ENCODE measurements at places on chromosomes 1 and 21.

GRCh38 chr21:37758982-37759381 lies 157.3 kb downstream of the KCNJ6 start:
- DNase-seq, result no peak

GRCh38 chr1:75245239-75245638 lies 111.1 kb downstream of the LHX8 start:
- DNase-seq, result no peak

DNA sequence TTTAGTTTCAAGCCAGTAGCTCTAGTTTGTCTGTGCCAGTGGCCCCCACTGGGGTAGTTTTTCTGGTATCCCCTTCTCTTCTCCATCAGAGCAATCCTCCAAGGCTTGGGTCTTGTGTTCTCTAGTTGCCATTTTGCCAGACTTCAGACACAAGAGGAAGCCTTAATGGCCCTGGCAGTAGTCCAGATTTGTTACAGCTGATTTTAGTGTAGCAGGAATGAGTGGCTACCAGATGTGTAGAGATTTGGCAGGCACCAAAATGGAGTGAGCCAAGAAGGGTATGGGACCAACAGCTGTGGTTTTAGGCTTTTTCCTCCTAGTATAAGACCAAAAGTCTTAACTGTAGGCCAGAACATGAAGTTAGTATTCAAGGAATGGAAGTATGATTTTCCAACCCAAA lies 56.8 kb downstream of the ACP6 start:
- no peak for DNase-seq

- no peak for DNase-seq
These were observed 39.7 kb upstream of the PADI2 start for GRCh38 chr1:17158961-17159360.

GRCh38 chr1:29123053-29123886 lies 433 bp downstream of the TMEM200B start:
- no peak for DNase-seq

DNA sequence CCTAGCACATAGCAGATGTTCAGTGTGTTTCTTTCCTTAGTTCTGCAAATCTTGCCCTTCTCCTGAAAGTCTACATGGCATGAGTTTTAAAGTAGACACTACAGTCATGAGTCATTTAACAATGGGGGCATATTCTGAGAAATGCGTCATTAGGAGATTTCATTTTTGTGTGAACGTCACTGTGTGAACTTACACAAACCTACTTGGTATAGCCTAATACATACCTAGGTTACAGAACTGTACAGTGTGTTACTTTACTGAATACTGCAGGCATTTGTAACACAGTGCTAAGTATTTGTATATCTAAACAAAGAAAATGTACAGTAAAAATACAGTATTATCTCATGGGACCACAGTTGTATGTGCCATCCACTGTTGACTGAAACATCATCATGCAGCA lies 10.0 kb downstream of the TTF2 start:
- no peak for DNase-seq

DNA sequence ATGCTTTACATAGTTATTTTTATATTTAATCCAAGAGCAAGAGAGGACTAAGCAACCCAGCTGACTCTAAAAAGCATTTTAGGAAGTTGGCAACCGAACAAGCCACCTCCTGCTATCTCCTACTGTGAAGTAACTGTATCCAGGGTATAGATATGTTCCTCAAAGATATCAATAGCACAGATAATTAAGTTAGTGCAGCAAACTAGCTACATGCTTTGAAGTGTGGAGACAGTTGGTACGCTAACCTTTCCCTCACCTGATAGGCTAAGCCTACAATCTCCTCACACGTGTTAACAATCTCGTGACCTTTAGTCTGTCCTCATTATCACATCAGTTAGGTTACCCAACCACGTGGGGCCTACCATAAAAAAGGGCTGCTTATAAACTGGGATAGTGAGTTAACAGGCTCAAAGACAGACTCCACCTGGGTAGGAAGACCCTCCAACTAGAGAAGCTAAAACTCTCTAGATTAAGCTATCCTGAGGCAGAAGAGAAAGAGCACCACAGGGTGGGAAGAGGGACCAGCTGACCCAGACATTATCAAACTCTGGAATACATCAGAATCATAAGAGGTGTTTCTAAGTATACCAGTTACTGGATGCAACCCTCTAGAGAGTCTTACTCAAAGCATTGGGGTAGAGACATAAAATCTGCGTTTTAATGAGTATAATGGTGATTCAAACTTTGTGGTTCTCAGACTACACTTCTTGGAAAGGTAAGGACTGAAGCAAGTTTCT lies 340.1 kb upstream of the ESRRG start:
- no peak for DNase-seq

- DNase-seq, result no peak
These were observed 25.2 kb upstream of the EPS8L3 start for GRCh38 chr1:109788695-109789521.

DNA sequence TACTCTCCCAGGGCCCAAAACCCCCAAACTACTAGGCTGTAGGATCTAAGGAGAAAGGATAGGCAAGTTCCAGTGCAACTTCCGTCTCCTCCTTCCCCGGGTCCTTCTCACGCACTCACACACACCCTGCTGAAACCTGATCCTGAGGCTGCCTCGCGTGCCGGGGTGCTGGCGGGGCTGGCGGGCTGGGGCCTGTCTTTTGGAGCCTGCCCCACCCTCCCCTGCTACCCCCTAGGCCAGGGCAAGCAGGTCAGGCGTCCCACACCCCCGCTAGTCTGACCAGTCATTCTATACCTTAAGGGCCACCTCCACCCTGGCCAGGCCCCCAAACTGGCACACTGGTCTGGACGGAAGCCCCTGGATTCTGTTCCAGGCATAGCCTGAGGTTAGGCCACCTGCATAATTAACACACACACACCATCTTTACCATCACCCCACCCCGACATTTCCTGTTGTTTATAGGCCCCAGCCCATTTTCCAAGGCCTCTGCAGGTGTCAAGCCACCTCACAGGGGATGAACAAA lies 48.3 kb upstream of the ARTN start:
- no peak for DNase-seq

- DNase-seq, result no peak
These were observed 678.7 kb downstream of the MATN1 start for GRCh38 chr1:30044656-30045144.

DNA sequence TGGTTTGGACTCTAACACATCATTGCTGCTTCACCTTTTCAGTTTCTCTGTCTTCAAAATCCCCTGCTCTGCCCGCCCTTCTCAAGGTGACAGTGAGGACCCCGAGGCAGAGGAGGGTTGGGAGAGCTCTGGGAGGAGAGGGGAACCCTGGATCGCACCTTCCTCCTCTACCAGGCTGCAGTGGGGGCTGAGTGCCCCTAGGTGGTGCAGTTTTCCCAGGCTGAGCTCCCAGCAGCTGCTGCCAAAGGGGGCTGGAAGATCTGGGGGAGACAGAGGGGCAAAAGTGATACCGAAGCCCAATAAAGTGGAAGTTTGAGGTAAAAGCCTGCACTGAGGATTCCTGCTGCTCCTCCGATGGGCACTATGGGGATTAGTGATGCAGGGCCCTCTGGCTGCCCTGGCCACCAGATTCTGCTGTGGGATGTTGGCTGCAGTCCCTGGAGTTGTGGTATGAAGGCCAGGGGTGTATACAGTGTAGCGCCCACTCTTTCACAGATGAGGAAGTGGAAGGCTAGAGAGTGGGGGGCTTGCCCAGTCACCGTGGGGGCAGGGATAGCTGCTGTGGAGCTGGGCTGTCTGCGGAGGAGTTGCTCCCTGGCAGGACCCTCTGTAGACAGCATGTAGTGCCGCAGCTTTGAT lies 40.7 kb upstream of the SCMH1 start:
- no peak for DNase-seq

- DNase-seq, result no peak
These were observed 363.0 kb downstream of the SETD4 start for GRCh38 chr21:35697321-35697808.

GRCh38 chr1:217435204-217435603 lies 195.7 kb downstream of the GPATCH2 start:
- no peak for DNase-seq

DNA sequence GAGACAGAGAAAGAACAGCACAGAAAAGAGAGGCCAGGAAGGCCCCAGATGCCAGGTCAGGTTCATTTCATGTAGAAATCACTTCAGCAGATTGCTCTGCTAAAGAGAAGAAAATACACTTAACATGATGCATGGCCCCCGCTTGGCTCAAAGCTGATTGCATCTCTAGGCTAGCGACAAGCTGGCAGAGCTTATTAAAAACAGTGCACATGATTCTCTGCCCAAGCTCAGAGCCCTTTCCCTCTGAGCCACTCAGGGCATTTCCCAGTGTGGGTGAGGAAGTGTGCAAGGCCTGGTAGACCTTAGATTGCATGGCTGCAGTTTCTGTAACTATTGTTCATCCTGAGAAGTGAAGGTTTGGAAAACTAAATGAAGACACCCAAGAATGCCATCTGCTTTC lies 3.3 kb upstream of the CAPN9 start:
- no peak for DNase-seq

- DNase-seq, result no peak
These were observed 14.8 kb downstream of the VANGL1 start for GRCh38 chr1:115656461-115657077.

DNA sequence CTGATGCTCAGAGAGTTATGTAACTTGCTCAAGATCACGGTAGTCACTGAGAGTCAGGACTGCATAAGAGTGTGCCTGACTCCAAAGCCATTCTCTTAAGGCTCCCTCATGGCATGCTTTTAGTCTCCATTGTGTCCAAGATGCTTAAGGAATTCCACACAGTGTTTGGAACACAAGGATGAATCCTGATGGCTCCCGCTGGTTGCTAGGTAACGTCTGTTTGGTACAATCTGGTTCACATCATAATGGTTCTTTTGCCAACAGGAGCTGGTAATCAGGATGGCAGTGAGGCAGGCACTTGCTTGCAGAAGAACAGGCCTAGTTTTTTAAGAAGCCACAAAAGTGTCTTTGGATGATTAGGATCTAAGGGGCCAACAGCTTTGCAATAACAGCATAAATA lies 436.5 kb upstream of the DAB1 start:
- no peak for DNase-seq

DNA sequence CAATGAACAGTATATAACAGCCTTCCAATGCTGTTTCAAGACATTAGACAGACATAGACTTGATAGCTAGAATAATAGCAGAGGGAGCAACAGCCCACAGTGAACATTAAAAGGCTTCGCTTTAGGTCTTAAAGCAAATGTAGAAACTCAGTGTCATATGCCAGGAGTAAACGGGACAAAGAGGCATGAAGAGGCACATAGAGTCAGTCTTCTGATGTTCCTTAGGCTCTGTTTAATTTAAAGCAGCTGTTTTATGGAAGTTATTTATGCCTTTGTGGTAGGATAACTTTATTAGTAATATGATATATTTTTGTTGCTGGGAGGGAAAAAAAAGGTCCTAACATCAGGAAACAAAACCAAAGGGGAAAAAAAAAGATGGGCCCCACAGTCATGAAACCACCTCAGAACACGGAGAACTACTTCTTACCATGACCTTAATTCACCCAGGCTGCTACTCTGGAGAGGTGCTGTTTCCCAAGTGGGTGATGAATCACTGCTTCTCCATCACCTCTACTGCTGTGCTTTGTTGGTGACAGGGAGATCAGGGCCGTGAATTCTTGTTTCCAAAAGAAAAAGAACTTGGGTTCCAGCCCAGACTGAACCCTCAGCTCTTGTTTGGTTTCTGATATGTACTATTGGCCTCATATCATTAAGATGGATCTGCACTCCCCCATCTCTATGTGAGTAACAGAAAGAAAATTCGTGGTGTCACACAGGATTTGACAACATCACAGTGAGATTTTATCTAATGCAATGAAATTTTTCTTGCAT lies 616.9 kb downstream of the KIF26B start:
- no peak for DNase-seq

DNA sequence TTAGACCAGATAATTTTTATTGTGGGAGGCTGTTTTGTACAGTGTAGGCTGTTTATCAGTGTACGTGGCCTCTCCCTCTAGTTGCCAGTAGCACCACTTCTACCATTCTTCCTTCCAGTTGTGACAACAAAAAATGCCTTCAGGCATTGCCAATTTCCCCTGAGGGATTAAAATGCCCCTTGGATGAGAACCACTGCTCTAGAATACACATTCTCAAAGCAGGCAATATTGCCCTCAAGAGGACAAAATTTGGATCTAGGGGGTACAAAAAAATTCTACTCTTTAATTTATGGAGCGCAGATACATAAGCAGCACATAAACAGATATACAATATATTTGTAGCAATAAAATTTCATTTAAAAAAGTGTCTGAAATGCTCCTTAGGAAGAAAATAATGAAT lies 674.6 kb downstream of the PTPRC start:
- DNase-seq, result no peak

GRCh38 chr1:152388889-152389288 lies 25.2 kb downstream of the CRNN start:
- no peak for DNase-seq

DNA sequence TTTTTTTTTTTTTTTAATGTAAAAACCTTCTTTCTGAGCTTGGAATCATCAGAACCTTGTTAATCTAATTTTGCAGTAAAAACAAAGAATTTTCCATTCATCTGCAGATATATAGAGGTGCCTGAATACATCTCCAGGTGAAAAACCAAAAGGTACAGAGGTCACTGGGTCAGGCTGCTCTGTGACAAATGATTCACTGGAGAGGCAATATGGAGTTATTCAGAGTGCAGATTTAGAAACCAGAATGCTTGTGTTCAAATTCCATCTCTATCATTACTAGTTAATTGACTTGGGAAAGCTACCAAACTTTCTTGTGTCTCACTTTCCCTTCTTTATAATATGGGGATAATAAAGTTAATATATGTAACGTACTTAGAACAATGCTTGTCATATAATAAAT lies 51.5 kb upstream of the C1orf53 start:
- DNase-seq, result no peak

GRCh38 chr21:33973268-33973667 lies 57.7 kb upstream of the ATP5PO start:
- no peak for DNase-seq

- DNase-seq, result no peak
These were observed 129.5 kb upstream of the PRMT6 start for GRCh38 chr1:106926803-106927582.

GRCh38 chr1:78091215-78091813 lies 45.5 kb downstream of the GIPC2 start:
- no peak for DNase-seq

DNA sequence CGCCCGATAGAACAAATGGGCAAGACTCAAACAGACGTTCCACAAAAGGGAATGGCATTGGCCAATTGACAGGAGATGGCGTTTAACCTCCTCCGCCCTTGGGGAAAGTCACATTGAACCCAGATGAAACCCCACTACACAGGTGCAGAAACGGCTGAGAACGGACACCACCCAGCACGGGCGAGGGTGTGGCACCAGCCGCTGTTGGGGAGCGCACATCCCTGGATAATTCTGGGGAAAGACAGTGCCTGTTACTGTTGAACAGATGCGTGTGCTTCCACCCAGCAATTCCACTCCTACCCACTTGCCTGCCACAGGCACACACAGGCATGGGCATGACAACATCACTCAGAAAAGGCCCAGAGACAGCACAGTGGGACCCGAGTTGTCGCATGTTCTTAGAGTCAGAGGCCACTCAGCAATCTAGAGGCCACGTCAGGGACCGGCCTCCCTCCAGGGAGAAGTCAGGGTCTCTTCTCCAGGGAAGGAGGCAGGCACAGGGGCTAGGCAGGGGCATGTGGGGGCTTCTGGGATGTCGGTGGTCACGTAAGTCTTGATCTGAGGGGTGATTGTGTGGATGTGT lies 15.2 kb downstream of the PRXL2B start:
- no peak for DNase-seq

- no peak for DNase-seq
These were observed 46.8 kb downstream of the PTPRU start for GRCh38 chr1:29282924-29283803.

Data from nucleus accumbens (tissue), 56 donors.